ENCODE measurements at places on chromosomes 1 and 21.

GRCh38 chr1:92066321-92066720 lies 8.9 kb downstream of the SETSIP start:
- DNase-seq = no peak

DNA sequence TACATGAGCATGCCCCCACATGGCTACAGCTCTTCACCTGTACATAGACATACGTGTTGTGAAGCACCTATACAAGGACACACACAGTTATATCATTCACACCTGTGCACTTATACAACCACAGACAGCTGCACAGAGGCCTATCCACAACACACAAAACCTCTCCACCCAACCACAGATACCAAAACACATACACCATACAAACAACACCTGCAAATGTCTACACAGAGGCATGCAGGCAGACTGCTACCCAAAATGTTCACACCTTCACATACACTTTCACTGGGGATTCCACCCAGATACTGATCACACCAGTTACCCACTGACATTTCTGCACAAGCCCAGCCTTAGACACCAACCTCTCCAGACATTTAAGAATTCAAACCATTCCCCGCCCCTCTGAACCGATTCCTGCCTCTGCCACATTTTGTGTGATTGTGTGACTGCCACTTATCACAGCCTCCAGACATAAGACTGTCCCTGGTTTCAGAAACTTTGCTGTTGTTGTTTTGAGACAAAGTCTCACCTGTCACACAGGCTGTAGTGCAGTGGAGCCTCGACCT lies 2.0 kb downstream of the C1orf232 start:
- no peak for DNase-seq

- DNase-seq = no peak
Observed at GRCh38 chr21:35540950-35541638, 492.0 kb upstream of the RUNX1 start.

DNA sequence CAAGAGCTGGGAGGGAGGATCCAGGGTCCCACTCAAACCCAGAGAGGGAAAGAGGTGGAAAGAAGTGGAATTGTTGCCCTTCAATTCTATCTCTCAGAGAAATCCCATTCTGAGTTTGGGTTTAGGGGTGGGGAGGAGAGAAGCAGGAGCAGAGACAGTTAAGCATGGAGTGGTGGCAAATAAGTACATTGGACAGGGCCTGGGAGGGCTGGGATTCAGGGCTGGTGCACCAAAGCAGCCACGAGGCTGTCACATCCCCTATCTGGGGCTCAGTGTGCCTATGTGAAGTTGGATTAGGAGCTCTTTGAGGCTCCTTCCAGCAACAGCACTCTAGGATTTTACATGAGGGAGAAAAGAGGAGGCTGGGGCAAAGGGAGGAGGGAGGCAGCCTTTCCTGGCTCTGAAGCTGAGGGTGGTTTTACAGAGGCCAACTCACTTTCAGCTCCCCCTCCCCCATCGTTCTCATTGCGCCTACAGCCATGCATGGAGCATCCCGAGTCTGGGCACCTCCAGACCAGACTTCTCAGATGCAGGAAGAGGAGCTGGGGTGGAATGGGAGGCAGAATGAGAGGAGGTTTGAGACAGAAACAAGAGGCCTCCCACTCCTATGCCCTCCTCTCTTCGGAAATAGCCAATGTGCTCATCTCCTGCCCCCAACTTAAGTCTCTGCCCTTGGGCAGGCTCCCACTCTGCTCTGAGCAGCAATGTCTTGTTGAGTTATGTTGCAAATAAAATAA lies 3.0 kb upstream of the SYT6 start:
- no peak for DNase-seq

DNA sequence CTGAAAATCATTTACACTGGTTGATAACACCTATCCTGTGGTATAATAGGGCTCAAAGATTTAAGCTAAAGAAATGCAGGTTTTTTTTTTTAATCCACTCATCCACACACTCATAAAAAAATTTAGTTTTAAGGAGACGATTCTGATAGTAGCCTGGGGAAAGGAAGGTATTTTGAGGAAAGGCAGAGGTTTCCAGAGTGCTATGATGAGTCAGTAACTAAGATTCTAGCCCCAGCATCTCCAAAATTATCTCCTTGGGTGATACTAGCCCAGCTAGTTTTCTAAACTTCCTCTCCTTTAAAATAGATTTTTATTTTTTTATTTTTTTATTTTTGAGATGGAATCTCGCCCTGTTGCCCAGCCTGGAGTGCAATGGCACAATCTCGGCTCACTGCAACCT lies 20.7 kb downstream of the ASAP3 start:
- DNase-seq = no peak

DNA sequence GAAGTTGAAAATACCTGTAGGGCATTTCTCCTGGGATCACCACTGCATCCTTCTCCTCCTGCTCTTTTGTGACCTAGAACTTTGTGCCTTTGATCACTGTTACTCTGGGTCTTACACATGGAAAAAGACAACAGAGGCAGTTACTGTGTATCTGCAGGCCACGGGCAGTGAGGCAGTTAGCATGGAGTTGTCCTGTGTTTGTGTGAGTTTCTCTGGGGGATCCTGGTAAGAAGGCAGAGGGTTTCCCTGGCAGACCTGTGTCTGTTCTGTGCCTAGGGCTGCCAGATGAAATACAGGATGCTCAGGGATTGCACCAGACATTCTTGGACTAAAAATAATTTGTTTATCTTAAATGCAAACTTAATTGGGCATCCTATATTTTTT lies 44.4 kb upstream of the SCCPDH start:
- DNase-seq = no peak

DNA sequence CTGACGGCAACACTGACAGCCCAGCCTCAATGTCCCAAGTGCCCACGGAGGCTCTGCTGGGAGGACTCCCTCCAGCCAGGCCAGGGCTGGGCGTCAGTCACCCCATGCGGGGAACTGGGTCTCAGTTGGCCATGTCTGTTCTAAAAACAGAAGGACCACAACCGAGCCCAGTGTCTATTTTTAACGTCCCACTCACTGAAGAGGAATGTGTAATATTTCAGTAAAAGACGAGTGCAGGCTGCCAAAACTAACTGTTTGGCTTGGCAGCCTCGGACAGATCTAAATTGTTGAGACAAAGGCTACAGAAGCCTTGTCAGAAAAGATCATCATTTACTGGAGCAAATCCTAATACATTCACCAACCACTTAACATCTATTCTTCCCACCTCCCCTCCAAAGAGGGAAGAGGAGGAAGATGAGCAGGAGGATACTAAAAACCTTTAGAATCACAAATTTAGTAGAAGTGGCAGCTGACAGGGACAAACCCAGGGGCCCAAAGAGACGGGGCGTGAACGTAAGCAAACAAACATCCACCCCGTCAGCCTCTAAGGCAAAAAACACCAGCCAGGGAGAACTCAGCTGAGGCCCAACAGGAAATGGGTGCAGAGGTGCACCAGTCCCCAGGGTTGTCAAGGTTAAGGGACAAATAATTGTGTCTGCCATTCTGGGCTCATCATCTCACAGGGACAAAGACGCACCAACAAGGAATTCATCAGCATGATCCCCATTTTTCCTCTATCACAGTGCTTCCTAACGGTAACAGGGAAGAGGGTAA lies 18.7 kb downstream of the C1orf198 start:
- DNase-seq = peak; percentile 55

DNA sequence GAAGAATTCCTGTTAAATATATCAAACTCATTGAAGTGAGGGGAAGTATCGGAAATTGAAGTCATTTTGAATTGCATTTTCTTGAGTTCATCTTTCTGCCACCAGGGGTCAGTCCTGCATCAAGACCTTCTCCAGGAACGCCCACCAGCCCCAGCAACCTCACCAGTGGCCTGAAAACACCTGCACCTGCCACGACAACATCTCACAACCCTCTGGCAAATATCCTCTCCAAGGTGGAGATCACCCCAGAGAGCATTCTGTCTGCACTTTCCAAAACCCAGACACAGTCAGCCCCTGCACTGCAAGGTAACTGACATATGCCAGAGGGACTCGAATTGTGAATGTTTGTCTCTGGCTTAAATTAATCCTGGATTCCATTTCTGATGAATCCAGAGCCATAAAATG lies 22.8 kb upstream of the TARS2 start:
- no peak for DNase-seq

DNA sequence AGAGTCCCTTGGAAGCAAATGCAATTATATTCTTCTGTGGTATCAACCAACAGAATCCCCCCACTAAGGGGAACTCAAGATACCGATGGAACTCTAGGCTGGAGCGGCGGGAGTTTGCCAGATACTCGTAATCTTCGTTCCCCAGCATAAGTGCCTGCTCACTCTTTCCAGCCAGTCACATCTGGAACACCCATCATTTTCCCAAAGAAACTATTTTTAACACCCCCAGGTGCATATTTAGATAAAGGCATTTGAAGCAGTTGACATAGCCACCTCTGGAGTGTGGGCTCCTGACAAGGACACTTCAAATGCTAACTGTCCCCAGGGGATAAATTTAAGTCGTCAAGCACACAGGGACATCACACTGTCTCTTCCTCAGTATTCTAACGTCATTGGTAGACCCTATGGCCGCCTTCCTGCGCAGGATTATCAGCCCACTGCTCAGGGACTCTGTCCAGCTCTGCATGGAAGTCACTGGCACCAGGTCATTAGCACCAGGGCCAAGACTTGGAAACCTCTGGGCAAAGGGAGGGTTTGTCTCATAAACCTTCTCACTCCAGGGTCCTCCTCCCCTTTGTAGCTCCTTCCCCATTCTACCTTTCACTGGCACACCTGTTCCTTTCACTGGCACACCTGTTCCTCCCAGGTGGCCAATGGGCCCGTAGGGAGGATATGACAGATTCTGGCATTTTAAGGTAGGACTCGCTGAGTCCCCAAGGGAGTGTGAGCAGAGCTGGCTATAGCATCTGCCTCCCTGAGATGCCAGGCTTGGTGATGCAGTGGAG lies 48.8 kb downstream of the H3-3A start:
- no peak for DNase-seq
